ENCODE measurements at places on chromosomes 1 and 21.

GRCh38 chr1:62274496-62275485 lies 44.4 kb downstream of the KANK4 start:
- DNase-seq = no peak

DNA sequence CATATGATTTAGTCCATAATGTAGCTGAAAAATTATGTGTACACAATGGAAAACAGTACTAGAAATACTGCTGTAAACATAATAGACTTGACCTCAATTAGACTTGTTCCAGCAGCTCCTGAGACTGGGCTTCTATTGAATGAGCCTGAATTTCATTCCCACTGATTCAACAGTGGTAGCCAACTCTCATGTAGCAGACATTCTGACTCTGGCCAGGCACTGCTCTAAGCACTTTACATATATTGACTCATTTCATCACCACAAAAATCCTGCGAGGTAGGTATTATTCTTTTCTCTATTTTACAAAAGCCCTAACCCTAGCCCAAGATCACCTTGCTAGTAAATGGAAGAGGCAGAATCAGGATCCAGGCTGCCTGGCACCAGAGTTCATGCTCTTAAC lies 12.8 kb upstream of the CTSS start:
- DNase-seq = no peak

DNA sequence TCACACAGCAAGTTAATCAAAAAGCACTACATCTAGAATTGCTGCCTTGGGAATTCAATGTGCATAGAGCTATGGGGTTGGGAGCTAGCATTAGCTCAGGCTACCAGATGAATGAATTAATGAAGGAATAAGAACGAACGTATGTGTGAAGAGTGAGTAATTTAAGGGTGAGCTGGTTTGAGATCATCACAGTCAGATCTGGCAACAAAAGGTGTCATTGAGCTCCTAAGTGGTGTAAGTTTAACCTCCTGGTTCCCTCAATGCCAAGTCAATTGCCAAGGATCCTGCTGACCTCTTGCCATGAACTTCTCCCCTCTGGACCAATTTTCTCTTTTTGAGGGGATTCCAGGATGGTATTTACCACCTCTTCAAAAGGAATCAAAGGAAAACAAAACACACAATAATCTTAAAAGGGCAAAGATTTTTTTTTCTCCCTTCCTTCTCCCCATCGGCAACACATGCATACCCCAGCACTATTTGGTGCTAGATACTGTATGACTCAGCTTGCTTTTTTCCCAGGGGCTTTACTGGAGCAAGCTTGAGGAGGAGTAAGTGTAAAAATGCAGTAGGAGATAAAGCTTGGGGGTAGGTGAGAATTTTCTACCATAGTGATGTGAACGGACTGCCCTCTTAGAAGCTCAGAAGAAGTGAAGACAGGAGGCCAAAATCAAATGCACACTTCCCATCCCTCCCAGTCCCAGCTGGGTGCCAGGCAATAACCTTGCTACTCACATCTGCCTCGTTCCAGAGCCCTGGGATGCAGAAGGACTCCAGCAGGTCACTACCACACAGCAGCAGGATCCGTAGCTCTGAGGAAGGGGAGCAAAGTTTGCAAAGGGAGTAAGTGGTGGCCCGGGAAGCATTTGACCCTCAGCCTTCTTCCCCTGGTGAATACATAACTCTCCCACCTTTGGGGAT lies 92.0 kb downstream of the LAMC2 start:
- DNase-seq = no peak

- DNase-seq = no peak
These were observed 401.8 kb downstream of the CAMTA1 start for GRCh38 chr1:7187112-7187493.

DNA sequence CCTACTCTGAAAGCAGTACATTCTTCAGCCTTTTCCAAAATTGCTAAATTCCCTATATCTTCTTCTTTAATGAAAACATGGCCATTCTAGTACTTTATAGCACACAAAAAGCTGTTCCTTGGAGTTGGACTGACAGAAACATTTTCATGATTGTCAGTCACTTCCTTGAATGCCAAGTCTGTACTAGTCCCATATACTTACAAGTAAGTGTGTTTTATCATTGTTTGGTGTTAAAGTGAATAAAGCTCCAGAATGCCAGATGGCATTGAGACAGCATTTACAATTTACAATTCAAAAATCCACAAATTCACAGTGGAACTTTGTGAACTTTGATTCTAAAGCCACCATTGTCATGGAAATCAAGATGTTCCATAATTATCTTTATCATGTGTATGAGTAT lies 36.5 kb downstream of the KCNK2 start:
- DNase-seq = no peak

DNA sequence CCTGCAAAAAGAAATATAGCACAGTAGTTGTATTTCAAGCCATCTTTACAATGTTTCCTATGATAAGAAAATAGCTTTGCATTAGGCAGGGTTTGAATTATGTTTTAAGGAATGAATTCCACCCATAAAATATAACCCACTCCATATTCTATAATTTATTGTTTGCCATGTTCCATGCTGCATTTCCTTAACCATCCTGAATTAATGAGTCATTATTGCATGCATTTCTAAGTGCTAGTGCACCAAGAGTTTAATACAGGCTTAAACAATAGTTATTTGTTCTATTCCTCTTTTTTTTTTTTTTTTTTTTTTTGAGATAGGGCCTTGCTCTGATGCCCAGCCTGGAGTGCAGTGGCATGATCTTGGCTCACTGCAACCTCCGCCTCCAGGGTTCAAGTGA lies 45.2 kb downstream of the MIGA1 start:
- no peak for DNase-seq

GRCh38 chr21:45259206-45259840 lies 28.4 kb downstream of the POFUT2 start:
- DNase-seq = no peak
